Fibroblast of skin of abdomen (primary cell): ENCODE measurements at places on chromosomes 1 and 21.
A peak's percentile ranks its signal among the peaks of the same experiment; 100 is the strongest.

- DNase-seq = peak; percentile 16
Observed at GRCh38 chr1:79188337-79188736, 181.8 kb upstream of the ADGRL4 start.

GRCh38 chr1:53065391-53065790, 3.4 kb downstream of the PODN start:
- DNase-seq = no peak

- DNase-seq = no peak
Observed at GRCh38 chr1:143720087-143721023, 251.4 kb downstream of the FAM72C start.

DNA sequence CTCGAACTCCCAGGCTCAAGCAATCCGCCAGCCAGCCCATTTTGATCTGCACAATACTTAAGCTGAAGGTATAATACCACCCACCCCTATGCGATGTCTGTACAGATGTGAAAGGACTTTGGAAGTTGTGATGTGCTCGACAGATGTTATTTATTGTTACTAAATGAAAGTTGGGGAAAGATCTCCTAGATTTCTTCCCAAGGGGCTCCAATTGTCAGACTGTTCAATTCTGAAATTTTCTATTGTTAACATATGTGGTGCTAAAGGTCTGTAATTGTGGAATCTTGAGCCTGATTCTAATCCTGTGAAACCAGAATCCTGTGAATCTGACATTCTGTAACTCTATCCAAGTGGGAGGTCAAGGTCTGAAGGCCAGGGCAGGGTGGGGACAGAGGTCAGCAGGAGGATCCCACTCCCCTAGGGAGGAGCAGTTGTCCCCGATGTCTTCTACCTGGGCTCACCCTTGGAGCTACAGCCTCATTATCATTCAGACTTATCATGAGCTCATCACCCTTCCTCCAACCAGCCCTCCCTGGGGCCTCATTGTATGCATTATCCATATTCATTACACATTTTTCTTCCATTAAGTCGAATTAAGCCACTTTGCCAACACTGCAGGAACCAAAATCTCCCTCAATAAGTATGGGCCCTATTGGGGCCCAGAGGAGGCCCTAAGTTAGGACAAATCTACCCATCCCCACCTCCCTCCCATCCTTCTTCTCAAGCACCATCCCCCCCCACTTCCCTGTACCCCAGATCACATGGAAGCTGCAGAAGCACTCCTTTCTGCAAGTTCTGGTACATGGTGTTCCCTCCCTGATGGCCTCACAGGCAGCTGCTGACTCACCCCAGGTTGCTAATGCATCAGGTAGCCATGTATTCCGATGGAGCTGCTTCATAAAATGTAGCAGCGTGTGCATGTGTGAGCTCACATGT, 32.3 kb downstream of the SHISAL2A start:
- no peak for DNase-seq

DNA sequence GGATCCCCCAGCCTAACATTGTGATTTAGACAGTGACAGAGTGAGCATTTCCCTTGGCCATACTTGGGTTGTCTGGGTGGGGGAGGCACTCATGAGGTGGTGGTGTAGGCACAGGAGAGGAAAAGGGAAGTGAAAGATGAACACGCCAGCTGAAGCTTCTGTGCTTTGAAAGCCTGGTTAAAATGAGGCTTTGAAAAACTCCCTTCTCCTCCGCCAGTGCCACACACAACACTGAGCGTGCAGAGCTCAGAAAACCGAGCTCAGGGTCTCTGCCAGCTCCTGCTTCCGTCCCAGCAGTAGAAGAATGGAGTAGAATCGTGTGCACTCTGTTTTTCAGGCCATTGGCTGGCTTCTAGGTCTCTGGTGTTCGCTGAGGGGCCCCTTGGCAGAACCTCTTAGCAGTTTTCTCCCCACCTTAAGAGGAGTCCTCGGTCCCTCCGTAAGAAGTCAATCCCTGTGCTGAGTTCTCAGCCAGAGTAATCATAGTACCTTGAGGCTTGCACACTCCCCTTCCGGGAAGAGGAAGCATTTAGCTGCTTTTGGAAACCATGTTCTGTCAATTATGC, 12.9 kb downstream of the PLEKHM2 start:
- no peak for DNase-seq

- DNase-seq = no peak
Observed at GRCh38 chr1:241677201-241677600, 25.1 kb downstream of the WDR64 start.

- DNase-seq = no peak
Observed at GRCh38 chr21:46154955-46155513, 345 bp downstream of the FTCD start.

DNA sequence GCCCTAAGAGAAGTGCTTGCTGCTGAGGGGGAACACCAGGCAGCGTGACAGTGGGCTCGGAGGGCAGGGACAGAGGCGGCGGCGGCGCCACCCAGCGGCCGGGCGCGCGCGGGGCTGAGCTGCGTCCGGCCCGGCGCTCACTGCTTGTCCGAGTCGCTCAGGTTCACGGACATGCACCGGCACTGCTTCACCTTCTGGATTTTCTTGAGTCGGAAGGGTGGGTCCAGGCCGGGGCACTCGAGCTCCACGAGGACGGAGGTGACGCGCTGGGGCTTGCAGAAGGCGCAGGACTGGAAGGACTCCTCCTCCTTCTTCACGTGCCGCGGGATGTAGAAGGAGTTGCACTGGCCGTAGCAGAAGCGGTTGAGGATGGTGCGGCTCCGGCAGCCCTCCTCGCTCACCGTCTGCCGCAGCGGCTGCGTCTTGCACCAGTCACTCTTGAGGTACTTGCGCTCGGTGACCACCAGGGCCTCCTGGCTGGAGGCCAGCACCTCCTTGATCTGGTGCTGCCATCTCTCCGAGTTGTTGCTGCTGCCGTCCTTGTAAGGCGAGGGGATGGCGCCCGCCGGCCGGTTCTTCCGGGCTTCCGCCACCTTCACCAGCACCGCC, 119.0 kb downstream of the GREM2 start:
- DNase-seq = no peak
